CD4-positive, alpha-beta T cell treated with Interferon alpha-2 for 1 hour (primary cell): ENCODE measurements at places on chromosomes 3 and 15.

- DNase-seq = no peak
These were observed 17.2 kb downstream of the DYNC1LI1 start for GRCh38 chr3:32553459-32553858.

DNA sequence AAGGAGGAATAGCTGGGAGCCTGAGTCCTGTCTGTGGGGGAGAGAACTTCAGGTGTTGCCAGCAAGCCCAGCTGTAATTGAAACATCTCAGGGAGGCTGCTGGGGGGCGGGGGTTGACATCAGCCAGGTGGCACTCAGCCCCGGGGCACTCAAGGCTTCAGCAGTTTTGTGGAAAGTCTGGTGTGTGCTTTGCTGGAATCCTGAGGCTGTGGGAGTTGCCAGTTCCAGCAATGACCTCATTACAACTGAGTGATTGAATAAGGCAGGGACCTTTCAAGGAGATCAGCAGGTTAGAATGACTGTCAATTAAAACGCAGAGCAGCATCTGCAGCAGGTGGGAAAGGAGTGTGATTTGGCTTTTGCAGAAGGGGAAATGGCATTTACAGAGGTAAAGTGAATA lies 75.7 kb downstream of the FAM43A start:
- DNase-seq = no peak

DNA sequence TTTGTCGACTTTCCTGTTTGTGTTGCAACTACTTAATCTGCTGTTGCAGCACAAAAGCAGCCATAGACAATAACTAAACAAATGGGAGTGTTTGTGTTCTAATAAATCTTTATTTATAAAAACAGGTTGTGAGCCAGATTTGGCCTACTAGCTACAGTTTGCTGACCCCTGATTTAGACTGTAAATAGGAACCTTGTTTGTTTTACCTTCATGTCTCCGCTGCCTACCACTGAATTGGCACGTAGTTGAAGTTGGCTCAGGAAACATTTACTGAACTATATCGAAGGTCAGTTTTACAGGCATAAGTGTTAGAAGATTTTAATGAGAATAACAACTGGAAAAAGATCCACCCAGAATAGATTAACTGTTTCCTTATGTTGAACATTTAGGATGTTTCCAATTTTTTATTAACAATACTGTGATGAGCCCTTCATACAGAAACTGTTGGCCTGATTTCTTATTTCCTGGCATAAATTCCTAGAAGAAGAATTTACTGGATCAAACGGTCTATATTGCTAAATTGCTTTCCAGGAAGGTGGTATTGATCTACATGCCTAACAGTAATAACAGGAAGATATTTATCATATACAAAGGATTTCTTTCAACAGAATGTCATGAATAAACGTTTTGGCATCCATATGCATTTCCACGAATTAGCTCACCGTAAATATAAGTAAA lies 156.2 kb upstream of the NR2E3 start:
- DNase-seq = no peak

- no peak for DNase-seq
These were observed 459.4 kb upstream of the TGFBR2 start for GRCh38 chr3:30146978-30147377.

GRCh38 chr3:27659279-27660021 lies 62.7 kb downstream of the EOMES start:
- peak; percentile 57 for DNase-seq

DNA sequence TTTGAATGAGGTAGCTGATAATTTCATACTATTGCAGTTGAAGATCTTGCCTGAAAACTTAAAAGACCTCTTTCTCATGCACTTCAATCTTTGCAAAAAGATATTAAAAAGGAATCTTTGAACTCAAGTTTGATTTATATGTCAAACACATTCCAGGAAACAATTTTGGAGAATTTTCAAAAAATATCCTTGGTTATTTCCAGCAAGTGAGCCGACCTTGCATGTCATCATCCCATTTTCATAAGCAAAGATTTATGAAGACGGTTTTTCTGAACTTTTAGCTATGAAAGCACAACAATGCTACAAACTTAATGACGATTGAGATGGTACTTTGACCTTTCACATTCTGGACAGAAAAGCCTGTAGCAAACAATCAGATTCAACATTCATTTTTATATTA lies 95.6 kb downstream of the RFX7 start:
- no peak for DNase-seq

- no peak for DNase-seq
These were observed 102.0 kb upstream of the TSC22D2 start for GRCh38 chr3:150306083-150306482.

DNA sequence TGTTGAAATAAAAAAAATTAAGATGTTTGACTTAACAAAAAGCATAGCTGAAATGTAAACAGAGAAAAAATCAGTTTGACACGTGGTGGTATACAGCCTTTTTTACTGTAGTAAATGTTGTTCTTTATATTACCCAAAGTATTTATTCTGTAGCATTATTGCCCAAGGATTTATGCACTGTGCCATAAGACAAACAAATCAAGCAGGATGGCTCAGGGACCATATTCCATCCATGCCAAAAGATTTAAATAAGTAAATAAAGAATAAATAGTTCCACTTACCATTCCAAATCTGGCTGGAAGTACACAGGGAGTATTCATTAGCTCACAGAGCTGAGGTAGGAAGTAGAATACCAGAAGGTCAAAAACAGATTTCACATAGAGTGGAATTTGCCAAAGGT lies 666.7 kb upstream of the CADM2 start:
- no peak for DNase-seq
